ENCODE measurements at places on chromosomes 2 and 18.

DNA sequence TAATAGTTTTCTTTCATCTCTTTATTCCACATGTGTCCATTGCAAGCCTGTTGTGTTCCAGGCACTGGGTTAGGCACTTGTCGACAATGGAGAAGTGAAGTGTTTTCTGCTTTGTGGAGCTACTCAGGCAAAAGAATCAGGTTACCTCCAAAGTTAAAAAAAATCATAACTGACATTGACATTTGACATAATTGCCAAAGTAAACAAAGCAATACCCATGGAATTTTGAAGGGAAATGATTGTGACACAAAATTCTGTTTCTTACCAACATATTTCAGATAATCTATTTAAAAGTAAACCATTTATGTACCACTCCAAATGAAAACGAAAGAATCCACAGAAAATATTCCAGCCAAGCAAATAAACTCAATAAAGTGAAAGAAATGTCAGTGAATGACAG, 6.4 kb upstream of the TGFA start:
- no peak for DNase-seq

DNA sequence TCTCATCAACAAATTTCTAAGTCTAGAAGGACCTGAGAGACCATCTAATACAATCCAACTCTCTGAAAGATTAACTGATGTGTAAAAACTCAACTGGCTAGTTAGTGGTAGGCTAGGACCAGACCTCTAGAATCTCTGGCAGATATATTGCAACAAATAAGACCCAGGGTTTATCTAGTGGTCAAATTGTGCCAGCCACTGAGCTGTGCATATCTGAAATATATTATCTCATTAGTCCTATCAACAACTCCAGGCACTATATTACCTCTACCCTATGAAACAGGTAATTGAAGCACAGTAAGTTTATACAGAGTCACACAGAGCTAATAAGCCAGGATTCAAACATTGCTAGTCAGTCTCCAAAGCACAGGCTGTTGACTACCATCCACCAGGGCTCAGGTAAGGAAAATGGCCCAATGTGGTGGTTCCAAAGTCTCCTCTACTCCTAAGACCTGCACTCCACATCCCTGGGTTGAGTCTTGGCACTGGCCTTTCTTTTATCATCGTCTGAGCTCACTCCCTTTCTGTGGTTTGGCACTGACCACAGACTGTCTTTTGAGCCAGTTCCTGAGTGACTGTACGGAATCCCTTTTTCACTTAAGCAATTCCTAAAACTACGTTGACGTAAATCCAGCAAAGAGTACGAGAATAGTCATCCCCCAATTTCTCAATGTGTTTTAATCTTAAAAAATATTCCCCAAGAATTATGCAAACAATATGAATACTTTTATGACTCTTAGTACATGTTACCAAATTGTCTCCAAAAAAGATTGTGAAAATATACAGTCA, 11.9 kb upstream of the PID1 start:
- DNase-seq: no peak

- no peak for DNase-seq
Observed at GRCh38 chr2:144479659-144480058, 40.3 kb downstream of the ZEB2 start.

DNA sequence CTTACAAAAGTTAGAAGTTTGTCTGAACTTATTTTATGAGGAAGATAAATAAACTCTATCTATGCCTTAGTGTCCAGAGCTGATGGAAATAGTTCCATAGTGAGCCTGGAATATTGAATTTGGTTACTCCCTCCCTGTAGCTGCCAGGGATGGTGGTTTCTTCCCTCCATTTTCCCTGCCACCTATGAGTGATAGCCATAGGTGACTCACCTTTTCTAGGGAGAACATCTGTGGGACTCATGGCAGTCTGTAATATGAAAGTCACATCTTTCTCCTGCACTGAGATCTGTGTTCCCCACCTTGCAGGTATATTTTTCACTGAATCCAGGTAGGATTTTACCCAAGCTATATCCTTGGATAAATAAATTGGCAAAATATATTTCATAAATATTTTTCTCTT, 148.8 kb downstream of the TPGS2 start:
- DNase-seq: no peak

DNA sequence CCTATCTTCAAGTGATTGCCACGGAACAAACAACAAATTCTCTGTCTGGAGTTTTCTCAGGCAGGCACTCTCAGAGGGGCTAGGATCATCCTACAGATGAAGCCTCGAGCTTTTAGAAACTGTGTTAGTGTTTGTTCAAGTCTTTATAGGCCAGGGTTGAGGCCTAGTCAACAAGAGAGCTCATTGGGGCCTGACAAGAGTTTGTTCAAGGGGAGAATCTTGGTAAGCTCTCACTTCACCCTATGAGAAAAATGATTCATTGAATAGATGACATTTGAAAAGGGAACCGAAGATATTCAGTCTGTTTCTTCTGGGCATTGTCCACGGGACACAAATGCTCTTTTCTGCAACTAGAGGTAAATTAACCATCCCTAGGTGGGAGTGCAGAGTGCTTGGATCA, 476.9 kb downstream of the PTPRM start:
- no peak for DNase-seq

GRCh38 chr18:72075040-72075439, 469.1 kb downstream of the CBLN2 start:
- DNase-seq: no peak

GRCh38 chr2:7788736-7789135, 871.5 kb downstream of the RNF144A start:
- no peak for DNase-seq
